Stimulated activated CD4-positive, alpha-beta T cell treated with anti-CD3 and anti-CD28 coated beads, TNF-alpha, amount 100 ng/mL, for 24 hours (primary cell): ENCODE measurements at places on chromosomes 5 and 9.

DNA sequence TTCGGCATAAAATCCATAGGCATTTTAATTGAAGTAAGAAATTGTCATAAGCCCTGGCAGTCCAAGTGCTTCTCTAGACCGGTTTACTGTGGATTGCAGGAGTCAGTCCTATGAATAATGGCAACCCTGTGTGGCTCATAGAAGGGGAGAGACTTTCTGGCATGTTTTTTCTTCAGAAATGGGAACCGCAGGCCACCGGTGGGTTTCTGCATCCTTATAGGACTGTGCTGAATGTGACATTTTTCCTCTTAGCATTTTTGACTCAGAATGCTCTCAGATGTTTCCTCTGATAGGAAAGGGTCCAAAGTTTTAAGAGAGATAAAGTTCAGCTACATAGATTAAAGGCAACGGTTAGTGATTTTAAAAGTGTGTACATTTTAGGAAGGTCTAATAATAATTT is 6.3 kb downstream of the DAPK1 start:
- no peak for DNase-seq

DNA sequence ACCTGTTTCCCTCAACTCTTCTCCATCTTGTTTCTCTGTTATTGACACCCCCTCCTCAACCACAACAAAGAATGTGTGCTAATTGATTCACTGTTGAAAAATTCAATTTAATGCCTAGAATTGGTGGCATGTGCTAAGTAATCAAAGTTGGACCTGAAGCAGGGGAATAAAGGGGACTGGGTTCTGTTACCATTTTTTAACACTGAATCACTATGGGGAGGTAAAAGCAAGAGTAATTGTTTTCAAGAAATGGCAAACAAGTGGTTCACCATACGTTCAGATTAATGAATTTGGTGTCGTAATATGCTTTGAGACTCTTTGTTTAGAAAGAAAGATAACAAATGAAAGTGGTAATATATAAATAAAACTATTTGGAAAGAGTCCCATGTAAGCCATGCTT is 17.0 kb upstream of the SSBP2 start:
- no peak for DNase-seq

DNA sequence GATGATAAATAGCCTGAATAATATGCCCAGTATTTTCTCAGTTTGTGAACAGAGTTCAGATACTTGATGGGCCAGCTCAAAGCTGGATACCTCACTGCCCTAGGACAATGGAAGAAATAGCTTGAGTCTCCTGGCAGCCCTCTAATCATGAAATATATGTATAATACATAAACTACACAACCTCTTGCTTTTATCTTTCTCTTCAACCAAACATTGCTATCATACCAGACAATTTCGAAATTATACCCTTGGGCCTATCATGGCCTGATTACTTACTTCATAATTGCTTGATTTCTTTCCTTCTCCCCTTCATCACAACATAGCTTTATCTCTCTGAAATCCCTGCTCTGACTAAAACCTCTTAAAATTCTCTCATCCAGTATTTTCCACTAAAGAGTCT is 1144.9 kb upstream of the C9orf72 start:
- DNase-seq = no peak

- no peak for DNase-seq
Observed at GRCh38 chr5:14107536-14107935, 35.6 kb upstream of the TRIO start.

DNA sequence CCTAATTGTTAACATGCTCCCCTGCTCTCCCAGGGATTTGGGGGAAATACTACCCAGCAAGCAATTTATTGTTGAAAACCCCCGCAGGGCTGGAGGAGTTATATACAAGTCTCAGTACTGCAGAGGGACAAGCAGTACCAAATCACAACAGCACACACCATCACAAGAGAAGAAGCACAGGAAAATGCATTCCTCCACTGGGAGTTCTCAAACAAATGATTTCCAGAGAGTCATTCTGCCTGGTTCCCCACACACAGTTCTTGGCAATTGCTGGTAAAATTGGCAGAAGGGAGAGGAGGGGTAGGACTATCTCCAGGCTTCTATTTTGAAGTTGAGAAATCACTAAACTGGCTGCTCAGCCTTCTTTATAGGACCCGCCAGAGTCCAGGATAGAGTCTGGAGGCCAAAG is 16.8 kb downstream of the SIL1 start:
- no peak for DNase-seq
